Esophagus muscularis mucosa (tissue), 4 donors: ENCODE measurements at places on chromosomes 13 and 19. TPM values are rescaled to one million over a fixed set of nuclear protein-coding genes. Genes with fewer than 3 reads are reported as not detected.
A peak's percentile ranks its signal among the peaks of the same experiment; 100 is the strongest.

ATXN8OS gene
- 0.83 TPM for total RNA-seq

- no peak for DNase-seq
Measured at GRCh38 chr13:62320129-62321108, 904.8 kb upstream of the PCDH20 start.

GRCh38 chr19:3653865-3654513, 27.4 kb upstream of the CACTIN start:
- DNase-seq, result no peak

DNA sequence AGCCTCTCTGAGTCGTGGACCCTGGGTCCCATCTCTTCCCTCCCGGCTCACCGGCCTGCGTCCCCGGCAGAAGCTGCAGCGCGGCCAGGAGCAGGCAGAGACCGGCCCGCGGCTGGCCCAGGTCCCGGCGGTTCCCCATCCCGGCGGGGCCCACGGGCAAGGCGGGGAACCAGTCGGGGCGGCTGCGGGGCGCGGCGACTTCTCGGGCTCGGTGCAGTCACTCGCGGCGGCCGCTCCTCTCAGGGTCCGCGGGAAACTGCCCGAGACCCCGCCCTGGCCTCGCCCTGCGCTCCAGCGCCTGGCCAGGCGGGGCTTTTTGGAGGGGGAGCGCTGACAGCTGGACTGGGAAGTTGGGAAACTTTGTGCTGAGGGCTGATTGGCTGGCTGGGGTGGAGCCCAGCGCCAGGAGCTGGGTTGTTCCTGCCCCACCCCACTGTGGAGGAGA, at the start of gene COL5A3:
COL5A3 (minus strand) TSS at position 258 of the 445 bp plus-strand sequence; CDS start at position 139, 119 bp downstream.
- DNase-seq, result peak; percentile 92

- no peak for DNase-seq
Measured at GRCh38 chr13:75372923-75373841, 108.8 kb downstream of the TBC1D4 start.

- DNase-seq, result peak; percentile 37
Measured at GRCh38 chr13:51767100-51767499, 36.9 kb downstream of the DHRS12 start.
